Cortex of kidney (tissue), 1 donor: ENCODE measurements at places on chromosomes 4 and X.

DNA sequence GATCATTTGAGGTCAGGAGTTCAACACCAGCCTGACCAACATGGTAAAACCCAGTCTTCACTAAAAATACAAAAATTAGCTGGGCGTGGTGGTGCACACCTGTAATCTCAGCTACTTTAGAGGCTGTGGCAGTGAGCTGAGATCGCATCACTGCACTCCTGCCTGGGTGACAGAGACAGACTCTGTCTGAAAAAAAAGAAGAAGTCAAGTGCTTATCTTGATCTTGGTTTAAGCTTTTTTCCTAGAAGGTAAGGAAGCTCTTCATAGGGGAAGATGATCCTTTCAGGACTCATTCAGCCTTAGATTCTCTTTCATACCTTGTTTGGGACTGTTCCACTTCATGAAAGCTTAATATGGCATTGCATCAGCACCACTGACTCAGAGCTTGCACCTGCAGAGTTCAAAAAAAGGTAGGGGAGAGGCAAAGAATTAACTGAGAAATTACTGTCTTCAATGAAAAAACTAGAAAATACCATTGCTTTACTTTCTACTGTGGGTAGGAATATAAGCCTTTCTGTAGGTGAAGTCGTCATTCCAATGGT lies 70.8 kb upstream of the EPGN start:
- DNase-seq, result no peak

DNA sequence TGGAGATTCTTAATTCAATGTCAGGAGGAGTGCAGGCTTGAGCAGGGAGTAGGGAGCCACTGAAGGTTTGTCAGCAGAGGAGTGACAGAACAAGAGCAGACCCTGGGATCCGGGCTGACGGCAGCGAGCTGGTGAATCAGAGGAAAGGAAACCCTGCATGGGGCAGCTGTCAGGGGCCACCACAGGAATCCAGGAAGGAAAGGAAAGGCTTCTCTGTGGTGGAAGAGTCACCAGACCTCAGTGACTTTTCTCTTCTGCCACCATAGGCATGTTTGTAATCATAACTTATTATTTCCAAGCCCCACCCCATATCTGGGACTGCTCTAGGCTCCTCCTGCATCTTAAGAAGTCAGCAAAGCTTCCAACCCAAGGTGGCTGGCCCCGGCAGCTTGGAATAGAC lies 150.9 kb downstream of the BCOR start:
- no peak for DNase-seq

GRCh38 chr4:181569553-181569952 lies 673.6 kb upstream of the TENM3 start:
- DNase-seq, result no peak

DNA sequence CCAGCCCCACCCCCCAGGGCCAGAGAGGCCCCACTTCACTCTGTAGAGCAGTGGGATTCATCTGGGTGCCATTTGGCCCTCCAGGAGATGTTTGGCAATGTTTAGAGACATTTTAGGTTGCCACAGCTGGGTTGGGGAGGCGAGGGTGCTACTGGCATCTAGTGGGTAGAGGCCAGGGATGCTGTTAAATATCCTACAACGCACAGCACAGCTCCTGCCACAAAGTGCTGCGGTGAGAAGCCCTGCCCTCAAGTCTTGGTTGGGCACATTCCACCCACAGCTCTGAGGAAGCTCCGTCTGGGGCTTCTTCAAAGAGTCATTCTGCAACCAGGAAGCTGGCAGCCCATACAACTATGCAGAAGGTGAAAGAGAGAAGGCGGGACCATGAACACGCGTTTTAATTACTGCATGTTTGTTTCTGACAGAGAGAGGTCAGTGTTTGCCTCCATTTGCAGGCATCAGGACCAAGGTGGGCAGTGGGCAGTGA lies 48.1 kb upstream of the FAM9C start:
- no peak for DNase-seq

DNA sequence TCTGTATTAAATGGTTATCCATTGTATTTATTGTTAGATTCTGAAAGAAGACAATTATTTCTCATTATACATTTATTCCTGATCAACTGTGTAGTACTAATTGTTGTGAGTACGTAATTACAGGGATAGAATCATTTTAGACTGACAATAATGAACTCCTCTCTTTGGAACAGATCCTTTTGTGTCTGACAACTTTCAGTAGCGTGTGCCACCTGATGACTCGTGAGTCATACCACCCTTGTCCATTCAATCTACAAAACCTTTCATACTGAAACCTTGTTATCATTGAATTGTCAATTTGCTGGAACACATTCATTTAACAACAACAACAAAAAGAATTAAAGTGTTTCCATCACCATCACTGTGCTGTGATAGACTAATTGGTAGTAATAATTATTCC lies 602.7 kb upstream of the PCDH7 start:
- DNase-seq, result no peak

DNA sequence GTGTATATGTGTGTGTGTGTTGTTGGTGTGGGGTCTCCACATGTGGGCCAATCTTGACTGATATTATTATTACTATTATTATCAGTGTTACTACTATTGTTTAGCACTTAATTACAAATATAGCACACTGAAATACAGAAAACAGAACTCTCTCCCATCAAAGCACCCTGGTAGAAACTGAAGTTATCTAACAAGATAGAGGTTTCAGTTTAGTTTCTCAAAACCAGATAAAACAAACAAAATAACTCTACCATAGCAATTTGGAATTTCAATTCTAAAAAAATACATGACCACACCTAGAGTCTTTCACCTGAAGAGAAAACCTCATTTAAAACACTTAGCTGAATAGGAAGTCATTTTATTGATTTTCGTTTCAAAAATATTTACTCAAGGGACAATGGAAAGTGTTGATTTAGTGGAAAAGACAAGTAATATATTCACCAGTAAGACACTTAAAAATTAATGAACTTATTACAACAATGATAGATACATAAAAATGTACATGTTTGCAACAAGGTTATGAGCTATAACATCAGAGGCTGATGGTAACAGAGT lies 252.3 kb downstream of the PDHA2 start:
- no peak for DNase-seq

GRCh38 chrX:53684415-53685192 lies 1.9 kb downstream of the HUWE1 start:
- DNase-seq, result no peak

DNA sequence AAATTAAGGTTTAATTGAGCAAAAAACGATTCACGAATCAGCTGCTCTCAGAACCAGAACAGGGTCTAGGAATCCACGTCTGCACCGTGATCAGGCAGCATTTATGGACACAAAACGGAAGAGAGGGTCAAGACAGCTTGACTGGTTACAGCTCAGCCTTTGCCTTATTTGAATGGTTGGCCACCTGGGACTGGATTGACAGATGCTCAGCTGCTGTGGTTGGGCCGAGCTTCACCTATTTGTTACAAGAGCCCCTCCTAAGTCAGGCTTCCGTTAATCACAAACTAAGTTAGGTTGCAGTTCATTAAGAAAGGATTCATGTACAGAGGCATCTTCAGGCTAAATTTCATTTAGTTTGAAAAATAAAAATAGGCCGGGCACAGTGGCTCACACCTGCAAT lies 50.6 kb upstream of the MAN2B2 start:
- DNase-seq, result no peak

DNA sequence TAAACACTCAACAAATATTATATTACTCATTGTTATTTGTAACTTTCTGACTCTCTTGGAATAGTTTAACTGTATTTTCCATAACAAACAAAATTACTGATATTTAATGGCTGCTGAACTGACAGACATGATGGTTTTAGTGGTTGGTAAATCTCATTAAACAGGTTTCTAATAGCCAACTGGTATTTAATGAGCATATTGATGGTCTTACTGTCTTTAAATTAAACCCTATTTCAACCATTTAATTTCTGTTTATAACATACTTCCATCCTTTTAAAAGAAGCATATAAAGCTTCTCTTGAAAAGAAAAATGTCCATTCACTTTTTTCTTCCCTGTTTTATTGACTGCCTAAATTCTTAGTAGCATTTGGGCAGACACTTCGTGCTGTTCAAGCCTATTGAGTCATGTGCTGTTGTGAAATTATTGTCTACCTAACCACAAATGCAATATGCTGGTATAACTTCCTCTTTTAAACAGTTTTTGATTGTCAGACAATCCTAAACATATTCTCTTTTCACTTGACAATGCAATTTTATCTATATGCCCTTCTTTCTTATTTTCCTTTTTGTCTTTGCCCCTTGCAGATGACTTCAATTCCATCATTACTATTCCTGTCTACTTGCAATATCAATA lies 163.9 kb upstream of the SLC7A11 start:
- no peak for DNase-seq

DNA sequence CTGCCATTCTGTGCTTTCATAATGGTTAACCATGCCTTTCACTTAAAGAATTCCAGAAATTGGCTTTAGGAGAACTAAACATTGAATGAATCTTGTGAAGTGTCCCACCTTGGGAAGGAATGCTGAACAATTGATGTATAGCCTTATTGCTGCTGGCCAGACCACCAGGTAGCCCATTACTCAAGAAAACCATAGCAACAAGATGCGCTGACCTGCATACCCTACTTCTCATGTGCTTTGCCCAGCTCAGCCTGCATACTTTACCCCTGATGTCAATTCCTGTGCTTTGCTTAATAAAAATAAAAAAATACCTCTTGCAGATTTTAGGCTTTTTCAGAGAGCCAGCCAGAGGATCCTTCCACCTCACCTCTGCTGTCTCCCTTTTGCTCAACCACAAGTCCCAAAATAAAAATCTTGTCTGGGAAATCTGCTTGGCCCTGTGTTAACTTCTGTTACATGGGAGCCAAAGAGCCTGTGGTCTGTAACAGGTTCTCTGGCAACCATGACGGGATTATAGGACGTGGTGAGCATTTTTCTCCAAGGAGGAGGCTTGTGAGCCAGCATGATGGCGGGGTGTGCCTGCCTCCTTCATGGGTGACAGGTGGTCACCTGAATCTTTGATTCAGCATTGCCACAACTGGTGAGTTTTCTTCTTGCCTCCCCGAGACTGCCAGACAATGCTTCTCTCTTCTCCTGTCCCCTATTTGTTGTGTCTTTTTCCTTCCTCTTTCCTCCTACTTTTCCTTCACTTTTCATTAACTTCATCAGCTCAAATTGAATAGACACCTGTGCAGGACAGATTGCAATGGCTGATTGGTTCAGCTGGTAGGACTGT lies 106.8 kb downstream of the ARSJ start:
- no peak for DNase-seq

DNA sequence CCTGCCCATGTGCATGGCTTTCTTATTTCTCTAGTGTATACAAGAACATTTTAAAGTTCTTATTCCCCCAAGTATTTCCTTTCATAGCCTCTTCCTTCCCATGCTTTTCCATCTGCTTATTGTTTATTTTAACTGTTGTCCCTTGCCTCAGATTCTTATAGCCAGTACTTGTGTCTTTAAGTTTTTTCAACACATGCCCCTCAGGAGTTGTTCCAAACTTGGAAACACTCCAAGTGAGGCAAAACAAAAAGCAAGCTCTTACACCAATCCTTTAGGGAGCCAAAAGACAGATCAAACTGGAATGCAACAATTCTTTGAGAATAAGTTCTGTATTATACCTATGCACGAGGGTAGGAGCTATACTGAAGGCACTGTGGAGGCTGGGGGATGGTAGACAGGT lies 222.0 kb upstream of the STK26 start:
- no peak for DNase-seq

GRCh38 chr4:25161593-25161950 lies 1.3 kb upstream of the SEPSECS start:
- DNase-seq, result no peak

- DNase-seq, result no peak
Observed at GRCh38 chrX:126670258-126670657, 117.6 kb upstream of the DCAF12L1 start.

GRCh38 chrX:24153796-24154189 lies 4.3 kb downstream of the ZFX start:
- no peak for DNase-seq

GRCh38 chr4:69126024-69126423 lies 29.8 kb downstream of the UGT2B7 start:
- no peak for DNase-seq

GRCh38 chr4:146132445-146132844 lies 43.1 kb upstream of the LSM6 start:
- no peak for DNase-seq

- no peak for DNase-seq
Observed at GRCh38 chr4:24063731-24064130, 173.9 kb upstream of the PPARGC1A start.
